NCI-H510A treated with DMSO at 0.1 percent for 48 hours (cell line): ENCODE measurements at places on chromosomes 4 and X.
A peak's percentile ranks its signal among the peaks of the same experiment; 100 is the strongest.

DNA sequence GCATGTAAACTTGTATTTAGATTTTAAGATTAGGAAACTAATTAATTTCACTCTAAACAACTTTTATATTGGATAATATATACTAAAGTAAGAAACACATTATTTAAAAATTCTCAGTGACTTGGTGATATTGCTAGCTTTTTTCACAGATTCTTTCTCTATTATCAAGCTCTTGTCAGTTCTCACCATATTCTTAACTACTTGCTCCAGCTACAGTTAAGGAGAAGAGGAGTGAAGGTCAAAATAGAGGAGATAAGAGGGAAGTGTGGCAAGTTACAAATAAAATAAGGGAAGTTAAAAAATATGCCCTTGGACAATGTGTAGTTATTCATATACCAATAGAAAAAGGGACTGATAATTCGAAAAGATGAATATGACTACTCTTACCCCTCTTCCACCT lies 34.7 kb upstream of the NAF1 start:
- no peak for DNase-seq

GRCh38 chrX:154082396-154083125 lies 15.0 kb downstream of the MECP2 start:
- no peak for DNase-seq

- DNase-seq = no peak
These were observed 236.1 kb downstream of the SPRY1 start for GRCh38 chr4:123632693-123633030.

GRCh38 chr4:30870513-30870912 lies 150.3 kb downstream of the PCDH7 start:
- no peak for DNase-seq

- DNase-seq = peak; percentile 26
These were observed at the start of gene TCEAL7 for GRCh38 chrX:103329991-103330390. Gene TCEAL7 (plus strand): TSS chrX:103330239. CDS start chrX:103331404, 1,165 bp downstream.

DNA sequence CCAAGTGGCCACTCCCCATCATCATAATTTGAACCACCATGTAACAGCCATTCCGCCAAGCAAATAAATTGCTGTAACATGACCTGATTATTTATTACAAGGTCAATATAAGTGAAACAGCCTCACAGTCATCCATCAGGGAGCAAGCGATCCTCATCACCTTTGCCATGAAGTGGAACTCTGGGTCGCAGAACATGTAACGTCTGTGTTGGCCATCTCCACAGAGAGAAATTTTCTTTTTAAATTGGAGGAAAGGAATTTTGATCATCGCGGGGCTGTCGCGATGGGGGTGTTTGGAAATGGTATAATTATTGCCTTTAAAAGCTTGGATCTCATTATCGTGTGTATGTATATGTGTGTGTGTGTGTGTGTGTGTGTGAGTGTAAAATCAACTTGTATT lies 90.2 kb downstream of the SHOX start:
- DNase-seq = no peak

DNA sequence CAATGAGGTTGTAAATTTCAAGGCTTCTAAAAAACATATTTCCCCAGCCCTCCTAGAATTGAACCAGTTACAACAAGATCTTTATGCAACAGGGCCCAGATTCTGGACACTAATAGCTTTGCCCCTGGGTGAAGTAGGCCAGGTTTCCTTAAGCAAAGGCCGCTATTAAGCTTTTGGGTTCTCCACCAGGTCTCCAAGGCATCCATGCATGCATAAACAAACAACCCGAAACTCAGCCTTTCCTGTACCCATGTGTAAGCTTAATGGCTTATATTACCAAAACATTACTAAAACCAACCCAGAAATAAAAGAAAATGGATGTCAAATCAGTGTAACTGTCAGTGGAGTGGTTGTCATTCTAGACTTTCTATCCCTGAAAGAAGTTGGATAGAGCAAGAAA lies 137.1 kb downstream of the ARHGAP6 start:
- no peak for DNase-seq

- DNase-seq = no peak
These were observed 16.4 kb upstream of the TNIP3 start for GRCh38 chr4:121180558-121180957.

- DNase-seq = no peak
These were observed 108.6 kb downstream of the ZMAT1 start for GRCh38 chrX:101823236-101823635.

DNA sequence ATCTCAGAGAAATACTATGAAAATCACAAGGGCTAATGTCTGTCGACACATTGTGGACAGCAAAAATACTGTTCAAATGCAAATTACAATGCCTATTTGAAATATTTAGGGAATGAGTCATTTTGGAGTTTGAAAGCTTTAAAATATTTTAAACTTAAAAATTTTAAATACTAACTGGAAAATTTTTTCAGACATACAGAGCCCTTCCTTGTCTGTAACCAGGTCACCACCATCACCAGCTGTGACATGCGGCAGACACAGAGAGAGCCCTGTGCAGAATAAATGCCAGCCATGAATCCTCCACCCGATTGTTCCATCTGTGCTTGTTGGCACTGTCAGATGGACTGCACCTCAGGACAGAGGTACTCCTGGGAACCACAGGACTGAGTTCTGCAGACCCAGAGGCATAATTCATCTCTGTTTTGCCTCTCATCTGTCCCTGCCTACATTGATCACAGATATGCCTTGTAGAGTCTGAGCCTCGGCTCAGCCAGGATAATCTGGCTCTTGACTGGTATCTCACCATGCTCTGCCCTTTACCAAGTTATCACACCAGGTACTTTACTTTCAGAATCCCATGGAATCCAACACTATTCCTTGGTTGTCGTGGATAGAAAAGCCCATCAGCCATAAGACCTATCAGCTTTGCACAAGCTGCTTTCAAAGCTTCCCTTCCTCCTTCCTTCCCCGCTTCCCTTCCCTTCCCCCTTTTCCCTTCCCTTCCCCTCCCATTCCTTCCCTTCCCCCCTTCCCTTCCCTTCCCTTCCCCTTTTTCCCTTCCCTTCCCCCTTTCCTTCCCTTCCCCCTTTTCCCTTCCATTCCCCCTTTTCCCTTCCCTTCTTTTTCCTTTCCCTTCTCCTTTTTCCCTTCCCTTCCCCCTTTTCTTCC lies 67.2 kb downstream of the TBC1D9 start:
- no peak for DNase-seq

- no peak for DNase-seq
These were observed 7.6 kb downstream of the HNRNPDL start for GRCh38 chr4:82422616-82423015.

DNA sequence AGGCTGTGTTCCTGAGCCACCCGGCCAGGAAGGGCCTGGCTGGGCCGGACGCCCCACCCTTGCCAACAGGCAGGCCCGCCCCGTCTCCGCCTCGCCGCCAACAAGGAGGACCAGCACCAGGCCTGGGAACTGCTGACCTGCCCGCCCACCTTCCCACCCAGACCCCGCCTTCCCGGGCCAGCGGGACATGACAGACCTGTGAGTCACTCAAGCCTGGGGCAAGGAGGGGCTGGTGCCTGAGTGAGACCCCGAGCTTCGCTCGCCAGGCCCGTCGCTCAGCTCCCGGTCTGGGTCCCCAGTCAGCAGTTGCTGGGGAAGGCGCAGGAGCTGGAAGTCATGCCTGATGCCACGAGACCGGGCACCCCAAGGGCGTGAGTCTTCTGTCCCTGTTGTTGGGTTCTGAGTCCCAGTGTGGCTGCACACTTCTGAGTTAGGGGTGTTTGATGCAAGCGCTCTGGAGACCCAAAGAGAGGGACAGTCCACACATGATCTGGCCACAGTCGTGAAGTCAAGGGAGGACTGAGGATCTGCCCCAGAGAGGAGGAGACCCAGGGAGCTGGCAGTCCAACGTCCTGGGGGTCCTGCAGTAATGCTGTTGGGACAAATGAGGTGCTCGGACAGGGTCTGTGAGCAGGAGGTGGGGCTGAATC lies at the start of gene DNASE1L1:
Gene DNASE1L1 (minus strand): TSS at position 33 of the 650 bp plus-strand sequence. CDS start 3,686 bp downstream, outside the sequence.
- no peak for DNase-seq

DNA sequence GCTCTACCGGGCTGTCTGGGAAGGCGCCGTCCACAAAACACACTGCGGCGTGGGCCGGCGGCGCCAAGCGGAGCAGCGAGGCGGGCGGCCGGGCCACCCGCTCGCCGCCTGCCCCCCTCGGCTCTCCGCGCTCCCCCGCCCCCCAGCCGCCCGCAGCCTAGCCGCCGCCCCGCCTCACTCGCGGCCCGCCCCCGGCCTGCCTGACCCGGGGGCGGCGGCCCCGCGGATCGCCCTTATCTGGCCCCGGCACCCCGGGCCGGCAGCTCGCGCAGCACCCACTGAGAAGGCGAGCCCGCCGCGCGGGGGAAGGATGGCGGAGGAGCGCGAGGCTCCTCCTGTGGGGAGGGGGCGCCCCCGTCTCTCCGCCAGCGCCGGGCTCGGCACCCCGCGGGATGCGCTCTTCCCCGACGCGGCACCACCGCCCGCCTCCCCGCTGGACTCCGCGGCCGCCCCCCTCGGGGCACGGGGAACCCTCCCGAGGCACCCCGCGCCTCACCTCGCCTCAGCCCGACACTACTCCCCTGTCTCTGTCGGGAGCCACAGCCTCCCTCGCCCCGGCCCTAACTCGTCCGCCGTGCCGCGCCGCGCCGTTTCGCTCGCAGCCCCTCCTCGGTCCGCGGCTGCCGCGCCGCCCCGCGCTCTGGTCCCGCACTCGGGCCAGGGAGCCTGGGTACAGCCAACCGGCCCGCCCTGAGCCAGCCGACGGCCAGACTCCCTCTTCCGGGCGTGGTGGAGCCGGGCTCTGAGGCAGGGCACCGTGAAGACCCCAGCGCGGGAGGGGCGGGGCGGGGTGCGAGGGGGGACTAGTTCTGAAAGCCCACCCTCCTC lies 566 bp downstream of the ATP11C start:
- no peak for DNase-seq

GRCh38 chr4:79155336-79155735 lies 170.5 kb downstream of the NAA11 start:
- DNase-seq = no peak

DNA sequence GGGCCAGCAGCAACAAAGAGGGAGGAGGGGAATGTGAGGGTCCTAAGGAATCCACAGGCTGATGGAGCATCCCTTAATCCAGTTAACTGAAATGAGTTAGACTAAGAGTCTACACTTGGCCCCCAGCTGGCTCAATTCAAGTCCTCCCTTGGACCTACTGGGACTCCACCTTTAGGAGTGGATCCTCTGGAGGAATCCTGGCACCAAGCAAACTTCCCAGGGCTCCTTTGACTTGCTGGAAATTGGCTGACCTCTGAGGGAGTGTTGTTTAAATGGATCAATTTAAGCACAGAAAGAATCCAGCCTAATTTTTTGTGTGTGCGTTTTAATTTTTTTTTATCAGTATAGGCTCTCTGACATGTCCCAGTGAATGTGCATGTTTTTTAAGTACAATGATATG lies 114.7 kb downstream of the SHROOM3 start:
- DNase-seq = no peak

DNA sequence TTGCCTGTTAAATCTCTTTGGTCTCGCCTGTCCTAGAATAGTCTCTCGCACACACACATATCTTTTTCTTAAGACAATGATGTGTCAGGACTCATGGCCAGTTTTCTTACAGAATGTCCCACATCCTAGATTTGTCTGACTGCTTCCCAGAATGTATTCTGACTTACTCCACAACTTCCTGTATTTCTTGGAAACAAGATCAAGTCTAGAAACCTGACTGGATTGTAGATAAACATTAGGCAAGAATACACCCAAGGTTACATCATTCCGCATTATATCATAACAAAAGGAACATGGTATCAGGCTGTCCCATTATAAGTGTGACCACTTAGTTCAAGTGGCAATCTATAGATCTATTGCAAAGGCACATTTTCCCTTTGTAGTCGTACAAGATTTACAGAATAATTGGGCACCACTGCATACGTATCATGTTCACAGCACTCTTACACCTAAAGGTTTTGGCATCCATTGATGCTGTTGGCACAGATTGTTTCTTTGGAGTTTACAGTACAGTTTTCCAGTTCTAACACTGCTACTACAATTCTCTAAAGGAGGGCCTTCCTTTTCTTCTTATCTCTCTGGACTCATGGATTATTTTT lies 56.4 kb downstream of the FBXW7 start:
- no peak for DNase-seq
